Fibroblast of villous mesenchyme (primary cell): ENCODE measurements at places on chromosomes 13 and 19. TPM values are rescaled to one million over a fixed set of nuclear protein-coding genes. Genes with fewer than 3 reads are reported as not detected.

- DNase-seq: peak; percentile 65
Measured at GRCh38 chr19:54133312-54133956, 4.1 kb upstream of the CNOT3 start.

DNA sequence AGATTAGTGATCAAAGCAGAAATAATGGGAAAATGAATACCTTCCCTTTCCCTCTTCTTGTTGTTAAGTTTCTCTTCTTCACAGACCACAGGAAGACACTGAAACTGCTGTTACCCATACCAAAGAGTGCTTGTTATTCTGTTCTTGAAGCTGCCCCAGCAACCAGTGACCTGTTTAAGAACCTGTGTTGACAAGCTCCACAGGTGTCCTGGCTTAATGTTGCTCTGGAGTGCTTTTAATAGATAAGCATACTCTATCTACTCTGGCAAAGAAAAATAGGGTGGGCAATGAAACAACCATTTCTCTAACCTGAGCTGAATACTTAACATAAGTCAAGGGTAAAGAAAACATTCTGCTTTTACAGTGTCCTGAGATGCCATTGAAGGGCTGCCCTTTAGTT, 506.7 kb upstream of the GPC6 start:
- no peak for DNase-seq

DNA sequence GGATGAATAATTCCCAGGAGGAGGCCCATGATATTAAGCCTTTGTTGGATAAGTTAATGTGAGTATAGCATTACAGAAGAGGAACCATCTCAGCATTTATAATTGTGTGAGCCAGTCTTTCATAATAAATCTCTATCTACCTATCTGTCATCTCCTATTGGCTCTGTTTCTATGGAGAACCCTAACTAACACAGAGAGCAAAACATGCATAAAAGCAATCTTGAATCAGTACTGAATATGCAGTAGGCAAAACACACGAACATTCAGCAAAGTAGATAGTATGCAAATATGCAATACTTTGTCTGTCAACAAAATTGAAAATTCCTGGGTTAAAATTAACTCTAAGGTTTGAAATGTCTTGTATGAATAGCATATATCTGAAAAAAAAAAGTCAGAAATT, 966.3 kb downstream of the DIAPH3 start:
- no peak for DNase-seq

GRCh38 chr13:82898586-82898985, 983.7 kb downstream of the SLITRK1 start:
- DNase-seq: no peak

DNA sequence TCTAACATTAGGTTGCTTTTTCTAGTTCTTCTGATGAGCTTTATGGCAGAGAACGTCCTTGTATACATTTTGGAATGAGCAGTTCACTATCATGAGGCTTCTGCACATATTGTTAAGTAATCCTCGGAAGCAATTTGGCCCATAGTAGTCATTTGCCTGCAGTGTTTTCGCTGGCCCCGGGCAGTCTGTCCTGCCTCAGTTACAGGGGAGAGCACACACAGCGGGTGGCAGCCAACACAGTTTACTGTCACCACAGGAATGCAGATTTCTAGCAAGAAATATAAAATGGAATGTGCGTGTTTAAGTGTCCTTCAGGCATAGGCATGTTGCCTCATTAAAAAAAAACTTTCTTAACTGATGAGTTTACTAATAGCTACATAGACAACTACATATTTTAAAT, 71.5 kb upstream of the GJB6 start:
- DNase-seq: no peak

DNA sequence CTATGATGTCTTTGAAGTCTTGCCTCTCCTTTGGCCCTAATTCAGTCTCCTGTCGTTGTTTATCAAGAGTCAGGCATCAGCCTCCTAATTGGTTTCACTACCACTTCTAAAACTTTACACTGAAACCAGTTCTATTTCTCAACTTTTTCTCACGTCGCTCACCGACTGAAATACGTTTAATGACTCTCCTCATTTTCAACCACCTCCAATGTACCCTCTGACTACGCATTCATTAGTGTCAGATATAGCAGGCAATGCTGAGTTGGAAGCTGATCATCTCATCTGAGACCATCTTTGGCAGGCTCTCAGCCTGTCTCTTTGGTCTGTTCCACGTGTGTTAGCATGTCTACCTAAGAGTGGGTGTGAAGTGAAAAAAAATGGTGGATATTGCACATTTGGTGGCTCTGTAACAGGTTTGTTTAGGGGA, 128.1 kb downstream of the KL start:
- no peak for DNase-seq

DNA sequence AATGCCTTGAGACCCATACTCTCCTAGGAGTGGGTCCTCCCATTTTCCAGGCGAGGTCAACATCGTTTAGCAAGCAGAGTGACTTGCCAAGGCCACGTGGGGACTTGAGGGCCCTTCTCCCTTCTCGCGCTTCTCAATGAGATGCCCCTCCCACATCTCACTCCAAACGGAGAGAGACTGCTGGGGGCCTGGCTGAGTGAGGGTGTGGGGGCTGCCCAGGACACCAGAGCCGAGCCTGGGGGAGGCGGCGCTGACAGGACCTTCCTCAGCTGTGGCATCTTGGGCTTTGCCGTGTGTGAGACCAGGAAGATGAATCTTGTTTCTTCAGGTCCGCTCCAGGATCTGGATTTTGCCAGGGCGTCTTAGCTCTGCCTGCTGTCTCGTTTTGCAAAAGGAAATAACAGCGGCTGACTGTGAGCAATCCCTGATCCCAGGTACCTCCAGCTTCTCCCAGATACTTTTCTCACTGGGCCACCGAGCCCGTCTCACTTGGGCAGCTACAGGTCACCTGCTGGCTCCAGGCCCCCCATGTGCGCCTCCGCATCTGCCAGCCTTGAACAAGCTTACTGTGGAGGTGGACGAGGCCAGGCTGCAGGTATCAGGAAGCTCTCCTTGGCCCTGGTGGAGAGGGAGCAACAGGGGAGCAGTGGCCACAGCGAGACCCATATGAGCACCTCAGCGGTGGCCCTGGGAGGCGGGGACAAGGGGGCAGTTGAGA, 6.0 kb downstream of the COX6B2 start:
- DNase-seq: no peak

- no peak for DNase-seq
Measured at GRCh38 chr13:113557013-113557412, 27.5 kb upstream of the TFDP1 start.

DNA sequence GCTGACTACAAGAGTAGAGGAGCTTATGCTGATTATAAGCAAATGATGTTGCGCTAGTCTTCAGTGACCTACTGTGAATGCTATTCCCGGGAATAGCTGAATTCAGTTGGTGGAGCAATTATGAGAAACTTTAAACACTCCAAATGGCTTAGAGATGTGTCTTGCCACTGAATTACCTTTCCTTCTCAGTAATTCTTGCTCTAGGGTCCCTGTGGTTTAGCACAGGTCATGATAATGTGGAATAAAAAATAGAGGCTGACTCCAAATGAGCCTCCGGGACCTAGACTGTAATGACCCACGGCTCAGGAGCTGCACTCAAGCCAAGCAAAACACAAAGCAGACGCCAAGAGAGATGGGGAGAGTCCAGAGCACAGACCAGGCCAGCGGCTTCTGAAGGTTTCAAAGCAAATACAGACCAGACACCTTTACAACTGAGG, 124.7 kb downstream of the RGCC start:
- DNase-seq: no peak

DNA sequence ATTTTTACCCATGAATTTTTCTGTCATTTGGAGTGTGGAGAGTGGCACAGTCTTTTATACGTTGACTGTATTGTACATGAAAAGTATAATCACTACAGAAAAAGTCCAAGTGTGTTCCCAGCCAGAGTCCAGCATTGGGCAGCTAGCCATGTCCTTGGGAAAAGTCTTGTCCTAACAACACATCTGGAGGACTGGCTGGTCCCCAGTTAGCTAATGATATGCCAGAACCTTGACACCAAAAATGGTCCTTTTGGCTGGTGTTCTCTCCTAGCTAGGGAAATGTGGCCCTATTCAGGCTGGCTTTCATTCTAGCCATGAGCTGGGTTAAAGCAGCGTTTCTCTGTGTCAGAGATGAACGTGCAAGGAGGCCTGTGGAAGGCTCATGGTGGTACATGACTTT, 98.9 kb downstream of the ESD start:
- DNase-seq: no peak

DNA sequence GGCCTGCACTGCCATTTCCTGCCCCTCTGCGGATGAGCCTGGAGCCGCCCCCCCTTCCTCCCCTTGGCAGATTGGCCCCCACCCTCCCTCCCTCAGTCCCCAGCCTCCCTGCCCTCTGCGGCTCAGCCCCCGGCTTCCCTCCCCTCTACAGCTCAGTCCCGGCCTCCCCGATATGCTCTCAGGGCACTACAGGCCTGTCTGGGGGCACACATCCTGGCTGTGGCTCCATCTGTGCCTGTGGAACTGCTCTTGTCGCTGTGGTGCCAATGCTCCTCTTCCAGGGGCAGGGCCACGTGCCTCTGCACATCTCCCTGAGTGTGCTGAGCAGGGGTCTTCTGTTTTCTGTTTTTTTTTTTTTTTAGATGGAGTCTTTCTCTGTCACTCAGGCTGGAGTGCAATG, 39.0 kb downstream of the ADPRHL1 start:
- no peak for DNase-seq

DNA sequence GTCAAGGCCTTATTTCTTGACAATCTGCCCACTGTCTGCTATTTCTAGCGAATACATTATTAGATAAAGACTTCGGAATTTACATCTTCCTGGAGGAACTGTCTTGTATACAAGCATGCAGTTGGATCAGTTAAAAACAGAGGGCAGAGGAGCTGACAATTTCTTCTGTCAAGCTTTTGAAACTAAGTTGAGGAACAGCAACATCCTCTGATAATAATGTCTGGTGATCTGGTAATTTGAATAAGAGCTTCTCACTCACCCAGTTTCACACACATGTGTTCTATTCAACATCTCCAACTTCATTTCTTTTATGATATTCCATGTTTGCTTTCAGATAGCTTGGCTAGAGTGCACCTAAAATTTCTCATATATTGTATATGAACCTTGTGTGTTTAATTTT, 50.2 kb downstream of the MTMR6 start:
- DNase-seq: no peak

DNA sequence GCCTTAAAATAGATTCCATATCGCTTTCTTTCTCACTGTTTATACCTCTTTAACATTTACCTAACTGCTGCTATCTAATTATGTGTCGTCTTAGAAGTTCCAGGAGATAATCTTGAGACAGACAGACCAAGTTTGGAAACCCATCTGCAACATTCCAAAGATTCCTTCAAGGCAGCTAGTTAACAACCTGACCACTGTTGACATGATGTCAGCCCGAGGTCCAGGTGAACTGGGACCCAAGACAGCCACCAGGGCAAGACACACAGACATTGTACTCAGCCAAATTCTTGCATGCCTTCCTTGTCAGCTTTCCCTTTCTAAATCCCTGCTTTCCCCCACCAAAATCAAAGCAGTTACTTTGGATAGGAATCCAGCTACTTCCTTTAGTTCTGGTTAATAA, 1476.5 kb upstream of the PRR20A start:
- no peak for DNase-seq

DNA sequence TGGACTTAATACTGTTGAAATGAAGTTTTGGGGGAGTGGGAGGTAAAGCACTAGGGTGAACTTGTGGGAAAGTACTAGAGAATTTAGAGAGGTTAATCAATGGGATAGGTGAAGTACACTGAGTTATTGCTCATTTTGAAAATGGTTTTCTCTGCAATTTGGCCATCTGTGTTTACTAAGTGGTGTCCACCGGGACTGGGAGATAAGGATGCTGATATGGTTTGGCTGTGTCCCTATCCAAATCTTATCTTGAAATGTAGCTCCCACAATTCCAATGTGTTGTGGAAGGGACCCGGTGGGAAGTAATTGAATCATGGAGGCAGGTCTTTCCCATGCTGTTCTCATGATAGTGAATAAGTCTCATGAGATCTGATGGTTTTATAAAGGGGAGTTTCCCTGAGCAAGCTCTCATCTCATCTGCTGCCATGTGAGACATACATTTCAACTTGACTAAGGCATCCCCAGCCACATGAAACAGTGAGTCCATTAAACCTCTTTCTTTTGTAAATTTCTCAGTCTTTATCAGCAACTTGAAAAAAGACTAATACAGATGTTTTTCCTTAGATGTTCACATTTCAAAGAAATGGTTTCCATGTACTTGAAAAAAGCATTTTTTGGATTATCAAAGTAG, 1569.4 kb upstream of the PRR20A start:
- DNase-seq: no peak

COG3 gene
- 39.6 and 41.0 TPM in 2 replicates for total RNA-seq

SYCN gene
- total RNA-seq: not detected in 2 replicates

WDR83 gene
- 6.8 and 7.3 TPM in 2 replicates for total RNA-seq

FBN3 gene
- not detected in 2 replicates for total RNA-seq

TMIGD2 gene
- total RNA-seq: not detected in 2 replicates

NAPSA gene
- under 0.01 and 0.32 TPM in 2 replicates for total RNA-seq

CEBPA gene
- total RNA-seq: under 0.01 TPM in 1 of 2 replicates, not detected in the other

C5AR2 gene
- under 0.01 TPM in 1 of 2 replicates, not detected in the other for total RNA-seq

MTRF1 gene
- total RNA-seq: 11.0 and 16.4 TPM in 2 replicates

ZNF284 gene
- 3.2 and 3.9 TPM in 2 replicates for total RNA-seq

SIGLECL1 gene
- not detected in 2 replicates for total RNA-seq
